Spleen (tissue), 13 donors: ENCODE measurements at places on chromosomes 12 and 14. TPM values are rescaled to one million over a fixed set of nuclear protein-coding genes. Genes with fewer than 3 reads are reported as not detected.

GPR84 gene
- total RNA-seq = 1.8 TPM

SLC16A7 gene
- 98.8 TPM for total RNA-seq

RGS6 gene
- total RNA-seq = 8.1 TPM

TROAP gene
- total RNA-seq = 2.5 TPM

ANO4 gene
- not detected for total RNA-seq

ASCL1 gene
- not detected for total RNA-seq

TMPRSS12 gene
- total RNA-seq = not detected

KRT3 gene
- not detected for total RNA-seq

SLC7A8 gene
- 79.1 TPM for total RNA-seq

CMKLR1 gene
- 83.9 TPM for total RNA-seq

STXBP6 gene
- total RNA-seq = 1.3 TPM

KRT72 gene
- 2.2 TPM for total RNA-seq

IL22 gene
- not detected for total RNA-seq

TPPP2 gene
- total RNA-seq = not detected

LBHD2 gene
- not detected for total RNA-seq

CREBL2 gene
- 28.6 TPM for total RNA-seq

CLEC6A gene
- not detected for total RNA-seq

PPFIA2 gene
- total RNA-seq = 0.92 TPM

PPP1R1A gene
- not detected for total RNA-seq

HOXC4 gene
- 2.1 TPM for total RNA-seq

VRTN gene
- not detected for total RNA-seq

TMEM30B gene
- 0.79 TPM for total RNA-seq

CCDC177 gene
- total RNA-seq = not detected

SMCO3 gene
- 1.0 TPM for total RNA-seq

PTCSC3 gene
- total RNA-seq = not detected

RDH12 gene
- not detected for total RNA-seq

LIN7A gene
- total RNA-seq = 14.8 TPM

DIABLO gene
- total RNA-seq = 36.1 TPM

PLA2G1B gene
- total RNA-seq = not detected

FAM181A gene
- total RNA-seq = not detected

ACYP1 gene
- total RNA-seq = 20.5 TPM

CAPZA3 gene
- not detected for total RNA-seq

RSRC2 gene
- 88.5 TPM for total RNA-seq

NPFF gene
- not detected for total RNA-seq

LRP1-AS gene
- total RNA-seq = not detected

C1QL4 gene
- not detected for total RNA-seq

PIP4P1 gene
- total RNA-seq = 32.5 TPM

NTF3 gene
- total RNA-seq = 0.72 TPM

JPH4 gene
- total RNA-seq = 5.8 TPM

PPP4R3A gene
- total RNA-seq = 109 TPM

SPX gene
- total RNA-seq = 0.66 TPM

PRH2 gene
- not detected for total RNA-seq

WASHC4 gene
- 165 TPM for total RNA-seq

DENND5B gene
- 23.1 TPM for total RNA-seq

KRT75 gene
- not detected for total RNA-seq

TAS2R10 gene
- total RNA-seq = 3.0 TPM

PTGDR gene
- total RNA-seq = 17.1 TPM

PSMA6 gene
- total RNA-seq = 132 TPM

ANKRD9 gene
- total RNA-seq = 18.9 TPM

MIP gene
- total RNA-seq = not detected

TAS2R42 gene
- total RNA-seq = not detected

KRT85 gene
- total RNA-seq = not detected

MUCL1 gene
- total RNA-seq = not detected

LDHB gene
- total RNA-seq = 189 TPM

ZNF664 gene
- total RNA-seq = 50.5 TPM

MORN3 gene
- total RNA-seq = 2.5 TPM

SAMD15 gene
- 0.84 TPM for total RNA-seq

CCDC88C gene
- total RNA-seq = 126 TPM
